GM12878 (cell line): ENCODE measurements at places on chromosomes 2 and 18. TPM values are rescaled to one million over a fixed set of nuclear protein-coding genes. Genes with fewer than 3 reads are reported as not detected.

DNA sequence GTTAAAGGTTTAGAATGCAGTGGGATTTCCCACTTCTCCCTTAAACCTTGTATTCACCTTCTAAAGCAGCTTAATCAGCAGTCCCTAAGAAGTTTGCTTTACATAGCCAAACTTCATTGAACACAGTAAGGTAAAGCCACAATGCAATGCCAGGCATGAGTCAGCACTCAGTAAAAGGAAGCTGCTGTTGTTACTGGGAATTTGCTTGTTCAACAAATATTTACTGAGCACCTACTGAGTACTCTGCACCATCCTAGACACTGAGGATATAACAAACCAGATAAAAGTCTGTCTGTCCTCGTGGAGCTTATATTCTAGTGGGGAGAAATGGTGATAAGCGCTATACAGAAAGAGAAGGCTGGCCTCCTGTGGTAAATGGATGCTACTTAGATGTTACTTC, 162.7 kb downstream of the PKP4 start:
- no peak overlapping the region for H3K27ac ChIP-seq
- H3K27me3 ChIP-seq: no peaks in the 10 kb centered on the region
- H3K4me1 ChIP-seq: no peaks in the 10 kb centered on the region

The CYRIA gene
- total RNA-seq: 9.2 and 11.2 TPM in 2 replicates

DNA sequence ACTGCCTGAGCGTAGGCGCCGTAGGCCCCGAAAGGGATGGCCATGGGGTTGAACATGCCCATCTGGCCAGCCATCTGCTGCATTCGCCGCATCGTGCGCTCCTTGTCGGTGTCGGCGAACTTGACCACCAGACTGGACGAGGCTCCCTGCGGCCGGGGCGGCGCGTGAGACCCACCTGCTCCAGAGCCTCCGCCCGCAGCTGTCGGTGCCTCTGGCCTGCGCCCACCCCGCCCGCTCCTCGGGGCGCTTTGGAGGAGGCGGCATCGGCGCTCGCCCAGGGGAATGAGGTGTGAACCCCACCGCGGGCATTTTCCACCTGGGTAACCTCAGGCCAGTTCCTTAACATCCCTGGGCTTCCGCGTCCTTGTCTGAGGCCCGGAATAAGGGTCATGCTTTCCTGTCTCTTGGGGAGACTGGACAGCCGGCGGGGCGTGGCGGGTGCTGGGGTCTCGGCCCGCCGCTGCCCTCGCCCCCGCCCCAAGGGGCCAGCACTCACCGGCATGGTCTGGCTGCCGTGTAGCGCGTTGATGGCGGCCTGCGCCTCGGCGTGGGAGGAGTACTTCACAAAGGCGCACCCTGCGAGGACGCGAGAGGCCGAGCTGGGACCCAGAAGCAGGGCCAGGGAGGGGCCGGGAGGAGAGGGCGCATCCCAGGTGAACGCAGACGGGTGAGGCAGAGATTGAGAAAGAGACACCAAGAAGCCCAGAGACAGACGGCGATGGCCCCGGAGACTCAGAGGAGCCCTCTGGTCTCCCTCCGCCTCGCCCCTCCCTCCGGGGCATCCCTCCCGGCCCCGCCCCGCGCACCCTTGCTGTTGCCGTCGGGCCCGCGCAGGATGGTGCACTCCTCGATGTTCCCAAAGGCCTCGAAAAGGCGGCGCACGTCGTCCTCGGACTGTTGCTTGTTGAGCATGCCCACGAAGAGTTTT, 291.0 kb downstream of the CELF4 start:
- H3K4me3 ChIP-seq: no peak overlapping the region
- no peaks in the 10 kb centered on the region for H3K4me1 ChIP-seq
- no peaks in the 10 kb centered on the region for H3K36me3 ChIP-seq
- DNase-seq: no peak
- no peaks in the 10 kb centered on the region; the same call in none of the 2 replicates for H3K27me3 ChIP-seq

The AKAIN1 gene
- not detected in 2 replicates for total RNA-seq

DNA sequence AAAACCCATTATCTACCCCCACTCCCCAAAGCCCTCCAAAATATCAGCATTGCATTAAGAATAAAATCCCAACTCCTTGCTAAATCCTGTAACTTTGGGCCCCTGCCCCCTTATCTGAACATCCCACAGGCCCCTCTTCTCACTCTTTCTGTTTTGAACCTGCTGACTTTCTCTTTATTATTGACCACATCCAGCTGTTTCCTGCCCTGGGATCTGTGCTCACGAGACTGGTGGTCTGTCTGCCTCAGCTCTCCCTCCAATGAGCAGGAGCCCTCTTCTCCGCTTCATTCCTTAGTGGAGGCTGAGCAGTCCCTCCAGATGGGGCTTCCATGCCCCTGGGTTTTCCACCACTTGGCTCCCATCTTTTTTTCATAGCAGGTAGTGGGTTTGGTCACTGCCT, 116.9 kb downstream of the ACKR3 start:
- peaks cover 4% of the 10 kb centered on the region; the same call in 1 of the 2 replicates for H3K27me3 ChIP-seq
- H3K4me1 ChIP-seq: no peaks in the 10 kb centered on the region

The OBSL1 gene
- 0.48 and 0.77 TPM in 2 replicates for total RNA-seq
